A549 treated with Mapracorat at 1 μM for 4 hours (cell line): ENCODE measurements at places on chromosomes 7 and 10. TPM values are rescaled to one million over a fixed set of nuclear protein-coding genes. Genes with fewer than 3 reads are reported as not detected.

GSTO2 gene
- 1.3 to 2.5 TPM (median 2.3 TPM) in 5 replicates for total RNA-seq

ACBD7 gene
- 0.81 to 1.3 TPM (median 0.95 TPM) in 5 replicates for total RNA-seq

UFSP1 gene
- 3.3 to 7.2 TPM (median 6.4 TPM) in 5 replicates for total RNA-seq

FFAR4 gene
- 0.07 to 0.29 TPM (median 0.15 TPM) in 5 replicates for total RNA-seq

LRRTM3 gene
- not detected in 5 replicates for total RNA-seq

SEMA3A gene
- total RNA-seq = 3.8 to 7.1 TPM (median 5.2 TPM) in 5 replicates

SNX13 gene
- total RNA-seq = 12.4 to 19.4 TPM (median 16.7 TPM) in 5 replicates

AMZ1 gene
- 0.02 TPM in 1 of 5 replicates, not detected in the others for total RNA-seq

SPDYE8 gene
- not detected in 5 replicates for total RNA-seq

SND1 gene
- 98.7 to 105 TPM (median 104 TPM) in 5 replicates for total RNA-seq

C10orf71 gene
- not detected in 5 replicates for total RNA-seq

SUGCT gene
- total RNA-seq = 0.98 to 1.8 TPM (median 1.1 TPM) in 5 replicates

SPDYE1 gene
- total RNA-seq = not detected in 5 replicates

ZNF775 gene
- total RNA-seq = 5.6 to 7.6 TPM (median 5.8 TPM) in 5 replicates

PARG gene
- 16.0 to 20.2 TPM (median 19.2 TPM) in 5 replicates for total RNA-seq

GRB10 gene
- 52.7 to 65.3 TPM (median 64.7 TPM) in 5 replicates for total RNA-seq

SMKR1 gene
- 9.5 to 13.1 TPM (median 11.3 TPM) in 5 replicates for total RNA-seq

SLC39A12 gene
- not detected in 5 replicates for total RNA-seq

BLNK gene
- total RNA-seq = 0.07 TPM in 1 of 5 replicates, not detected in the others

BICC1 gene
- 16.5 to 19.6 TPM (median 18.9 TPM) in 5 replicates for total RNA-seq

PAOX gene
- 1.5 to 3.1 TPM (median 1.9 TPM) in 5 replicates for total RNA-seq

SYT15B gene
- 2.1 to 4.1 TPM (median 3.2 TPM) in 5 replicates for total RNA-seq

PLXNA4 gene
- total RNA-seq = 0.66 to 1.3 TPM (median 0.94 TPM) in 5 replicates

SDHAF3 gene
- total RNA-seq = 18.2 to 44.9 TPM (median 20.0 TPM) in 5 replicates

LBX1 gene
- total RNA-seq = not detected in 5 replicates

NPC1L1 gene
- 0.02 to 0.10 TPM (median 0.08 TPM) in 5 replicates for total RNA-seq

PITX3 gene
- total RNA-seq = 0.41 to 1.2 TPM (median 0.69 TPM) in 5 replicates

MINPP1 gene
- 21.0 to 26.5 TPM (median 24.6 TPM) in 5 replicates for total RNA-seq

HIP1 gene
- 17.3 to 26.6 TPM (median 24.5 TPM) in 5 replicates for total RNA-seq

CPN1 gene
- total RNA-seq = 0.15 to 0.45 TPM (median 0.35 TPM) in 5 replicates

ASZ1 gene
- not detected in 5 replicates for total RNA-seq

SEMA3D gene
- total RNA-seq = 0.08 to 0.10 TPM in 2 of 5 replicates, not detected in the others

DRGX gene
- total RNA-seq = 0.05 TPM in 1 of 5 replicates, not detected in the others

PRSS37 gene
- total RNA-seq = not detected in 5 replicates

SEMA4G gene
- 6.6 to 9.3 TPM (median 8.9 TPM) in 5 replicates for total RNA-seq

ELFN1 gene
- total RNA-seq = 0.23 to 0.49 TPM (median 0.30 TPM) in 5 replicates

GNAI1 gene
- 27.4 to 33.6 TPM (median 32.0 TPM) in 5 replicates for total RNA-seq

ANKMY2 gene
- total RNA-seq = 12.2 to 17.2 TPM (median 13.4 TPM) in 5 replicates

LEP gene
- not detected in 5 replicates for total RNA-seq

PON1 gene
- 0.75 to 1.6 TPM (median 1.0 TPM) in 5 replicates for total RNA-seq

NPY4R2 gene
- 12.9 to 28.4 TPM (median 24.8 TPM) in 5 replicates for total RNA-seq
